SJSA1 (cell line): ENCODE measurements at places on chromosomes 16 and 17. TPM values are rescaled to one million over a fixed set of nuclear protein-coding genes. Genes with fewer than 3 reads are reported as not detected.

Gene HS3ST2
- total RNA-seq: not detected in 2 replicates

- peak; percentile 55 for DNase-seq
Observed at GRCh38 chr16:31880322-31880979, 6.8 kb downstream of the ZNF267 start.

- DNase-seq: no peak
Observed at GRCh38 chr17:4579678-4580077, 4.7 kb upstream of the SMTNL2 start.

GRCh38 chr17:36144981-36145729 lies 31.3 kb downstream of the TBC1D3B start:
- no peak for DNase-seq

- DNase-seq: no peak
Observed at GRCh38 chr16:495127-495748, 32.3 kb upstream of the CAPN15 start.

GRCh38 chr17:34511931-34512330 lies 67.5 kb upstream of the TMEM132E start:
- DNase-seq: no peak

DNA sequence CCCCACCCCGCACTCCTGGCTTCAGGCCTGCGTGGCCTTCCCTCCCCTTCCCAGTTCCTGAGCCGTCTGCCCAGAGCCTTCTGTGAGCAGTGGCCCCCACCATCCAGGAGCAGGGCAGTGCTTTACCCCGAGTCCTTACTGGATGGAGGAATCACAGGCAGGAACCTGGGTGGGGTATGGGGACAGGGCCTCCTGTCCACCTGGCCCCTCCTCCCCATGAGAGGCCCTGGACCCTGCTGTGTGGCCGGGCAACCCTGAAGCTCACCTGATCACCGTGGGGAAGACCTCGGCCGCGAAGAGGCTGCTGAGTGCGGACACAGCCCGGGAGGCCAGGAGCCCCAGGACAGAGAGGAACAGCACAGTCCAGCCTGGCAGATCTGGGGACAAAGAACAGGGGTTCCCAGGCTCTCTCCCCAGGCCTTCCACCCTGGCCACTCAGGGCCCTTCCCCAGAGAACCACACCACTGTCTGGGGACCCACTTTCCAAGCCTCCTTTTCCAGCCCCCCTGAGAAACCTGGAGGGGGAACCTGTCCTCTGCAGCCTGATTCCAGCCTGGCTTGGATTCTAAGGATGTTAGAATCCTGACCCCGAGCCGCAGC lies 3.2 kb downstream of the SLC22A31 start:
- DNase-seq: no peak

DNA sequence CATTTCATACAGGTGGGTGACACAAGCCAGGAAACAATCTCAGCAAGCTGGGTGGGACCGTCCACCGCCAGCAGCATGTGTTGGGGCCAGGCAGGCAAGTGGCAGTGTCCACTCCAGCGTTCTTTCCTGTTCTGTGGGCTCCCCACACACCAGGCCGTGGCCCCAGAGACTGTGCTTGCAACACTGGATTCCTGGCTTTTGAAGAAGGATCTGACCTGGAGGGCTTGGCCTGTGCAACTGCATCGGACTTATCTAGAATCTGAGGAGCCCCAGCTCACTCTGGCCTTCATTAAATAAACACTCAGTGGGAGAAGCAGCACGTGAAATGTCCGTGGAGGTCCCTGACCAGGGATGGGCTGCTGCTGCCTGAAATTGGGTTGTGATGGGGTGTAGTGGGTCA lies 3.2 kb downstream of the KSR1 start:
- no peak for DNase-seq

DNA sequence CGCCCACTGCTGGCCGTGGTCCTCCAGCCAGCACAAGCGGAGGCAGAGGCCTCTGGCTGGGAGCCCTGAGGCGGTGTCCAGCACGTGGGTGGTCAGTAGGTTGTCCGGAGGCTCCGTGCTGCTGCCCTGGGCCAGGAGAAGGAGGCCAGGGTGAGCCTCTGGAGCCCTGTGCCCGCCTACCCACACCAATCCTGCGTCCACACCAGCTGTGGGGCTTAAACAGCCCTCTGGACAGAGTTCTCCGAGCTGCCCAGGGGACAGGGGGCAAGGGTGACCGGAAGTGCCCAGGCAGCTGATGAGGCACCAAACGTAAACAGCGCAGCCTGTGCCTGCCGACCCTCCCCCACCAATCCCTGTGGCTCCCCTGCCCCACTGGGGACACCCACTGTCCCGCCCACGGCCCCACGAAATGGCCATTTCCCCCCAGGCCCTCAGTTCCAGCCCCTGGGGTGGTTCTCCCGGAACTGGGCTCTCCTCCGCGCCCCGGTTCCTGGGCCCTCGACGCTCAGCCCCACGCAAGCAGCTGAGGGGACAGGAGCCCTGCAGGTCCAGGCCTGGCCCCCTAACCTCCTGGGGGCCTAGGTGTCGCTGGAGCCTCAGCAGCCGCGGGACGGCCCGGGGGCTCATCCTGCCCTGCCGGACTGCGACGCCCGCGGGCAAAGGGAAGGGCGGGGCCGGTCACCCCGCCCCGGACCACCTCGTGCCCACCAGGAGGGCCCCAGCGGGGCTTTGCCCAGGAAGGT lies 27.9 kb upstream of the DBNDD1 start:
- DNase-seq: peak; percentile 81

DNA sequence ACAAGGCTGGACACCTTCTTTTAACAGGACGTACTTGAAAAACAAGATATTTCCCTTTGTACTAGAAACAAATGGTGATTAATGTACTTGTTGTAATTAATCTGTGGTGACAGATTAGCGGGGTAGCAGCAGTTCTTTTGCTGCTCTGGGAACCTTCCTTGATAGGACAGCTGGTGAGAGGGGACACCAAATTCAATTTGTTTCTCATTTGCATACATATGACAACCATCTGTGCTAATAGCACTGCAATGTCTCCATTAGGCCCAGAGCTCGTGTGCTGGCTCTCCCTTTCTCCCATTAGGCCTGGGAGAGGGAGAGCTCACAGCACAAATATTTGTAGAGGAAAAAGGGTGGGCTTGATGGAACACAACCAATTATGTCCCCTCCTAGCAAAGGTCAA lies 221.0 kb upstream of the HS3ST3A1 start:
- DNase-seq: no peak

Gene IGSF6
- total RNA-seq: not detected in 2 replicates

Gene TEKT3
- total RNA-seq: 1.0 TPM in 1 of 2 replicates, not detected in the other

- no peak for DNase-seq
Observed at GRCh38 chr16:2952679-2953078, 11.4 kb upstream of the KREMEN2 start.

Gene JPT1
- total RNA-seq: 340 and 870 TPM in 2 replicates

- DNase-seq: peak; percentile 92
Observed at GRCh38 chr17:82408288-82408937, 9.7 kb upstream of the HEXD start.

Gene CBX2
- total RNA-seq: 13.6 and 16.7 TPM in 2 replicates

DNA sequence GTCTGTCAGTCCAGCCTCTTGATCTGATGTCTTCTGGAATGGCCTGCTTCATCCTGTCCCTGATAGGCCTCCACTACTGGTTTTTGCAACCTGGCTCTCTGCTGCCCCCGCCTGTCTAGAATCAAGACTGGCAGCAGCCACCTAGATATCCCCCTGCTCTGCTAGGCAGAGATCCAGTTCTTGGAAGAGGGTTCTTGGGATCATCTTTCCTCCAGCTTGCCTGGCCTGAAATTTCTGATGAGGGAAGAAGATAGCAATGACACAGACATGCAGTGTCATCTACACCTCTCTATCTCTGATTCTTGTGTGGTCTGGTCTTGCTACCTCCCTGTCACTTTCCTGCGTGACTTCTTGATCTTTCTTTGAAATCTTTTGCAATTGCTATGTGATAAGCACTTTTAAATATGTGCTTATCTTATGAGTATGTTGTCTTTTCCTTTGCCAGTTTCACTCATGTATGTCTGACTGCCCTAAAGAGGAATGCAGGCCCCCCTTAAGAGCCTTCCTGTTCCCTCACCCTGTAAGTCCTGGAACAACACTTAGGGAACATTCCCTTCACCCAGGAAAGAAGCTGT lies 20.3 kb upstream of the NFATC3 start:
- DNase-seq: peak; percentile 92

- no peak for DNase-seq
Observed at GRCh38 chr16:68645494-68646388, 631 bp downstream of the CDH3 start.

DNA sequence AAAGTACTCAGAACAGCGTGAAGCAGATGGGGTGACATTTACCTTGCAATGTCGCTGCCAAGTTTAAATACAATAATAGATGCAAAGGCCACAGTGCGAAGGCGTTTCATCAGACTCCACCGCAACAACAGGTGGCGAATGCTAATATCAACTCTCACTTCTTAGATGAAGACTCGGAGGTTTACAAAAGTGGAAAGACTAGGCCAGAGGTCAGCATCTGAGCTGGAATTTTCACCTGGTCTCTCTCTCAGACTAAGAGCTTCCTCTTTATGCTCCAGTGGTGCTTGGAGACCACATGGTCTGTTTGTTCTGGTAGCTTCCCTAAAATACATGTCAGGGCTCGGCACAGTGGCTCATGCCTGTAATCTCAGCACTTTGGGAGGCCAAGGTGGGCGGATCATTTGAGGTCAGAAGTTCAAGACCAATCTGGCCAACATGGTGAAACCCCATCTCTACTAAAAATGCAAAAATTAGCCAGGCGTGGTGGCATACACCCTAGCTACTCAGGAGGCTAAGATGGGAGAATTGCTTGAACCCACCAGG lies 169.1 kb downstream of the XYLT1 start:
- no peak for DNase-seq

DNA sequence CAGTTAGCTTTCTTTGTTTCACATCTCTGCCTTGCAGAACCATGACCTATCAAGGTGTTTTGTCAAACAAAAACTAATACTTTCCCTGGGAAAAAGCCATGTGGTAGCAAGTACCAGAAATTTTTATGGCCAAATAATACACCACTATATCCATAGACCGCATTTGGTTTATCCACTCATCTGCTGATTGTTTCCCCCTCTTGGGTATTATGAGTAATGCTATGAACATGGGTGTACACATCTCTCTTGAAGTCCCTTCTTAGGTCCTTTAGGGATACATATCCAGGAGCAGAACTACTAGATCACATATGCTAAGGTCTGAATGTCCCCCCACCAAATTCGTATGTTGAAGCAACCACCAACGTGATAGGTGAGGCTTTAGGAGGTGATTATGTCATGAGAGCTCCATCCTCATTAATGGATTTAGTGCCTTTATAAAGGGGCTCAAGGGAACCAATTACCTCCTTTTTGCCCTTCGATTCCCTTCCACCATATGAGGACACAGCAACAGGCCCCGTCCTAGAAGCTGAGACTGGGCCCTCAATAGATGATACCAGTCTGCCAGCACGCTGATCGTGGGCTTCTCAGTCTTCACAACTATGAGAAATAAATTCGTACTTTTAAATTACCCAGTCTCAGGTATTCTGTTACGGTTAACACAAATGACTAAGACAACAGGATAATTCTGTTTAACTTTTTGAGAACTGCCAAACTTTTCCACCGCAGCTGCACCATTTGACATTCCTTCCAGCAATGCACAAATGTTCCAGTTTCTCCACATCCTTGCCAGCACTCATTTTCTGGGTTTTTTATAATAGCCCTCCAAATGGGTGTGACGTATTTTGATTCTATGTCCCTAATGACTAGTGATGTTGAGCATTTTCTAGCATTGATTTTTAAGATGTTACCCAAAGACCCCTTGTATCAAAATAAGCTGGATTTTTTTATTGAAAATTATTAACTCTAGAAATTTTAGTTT lies 30.0 kb downstream of the SIAH1 start:
- no peak for DNase-seq

GRCh38 chr16:79171931-79172705 lies 428.4 kb downstream of the MAF start:
- no peak for DNase-seq

DNA sequence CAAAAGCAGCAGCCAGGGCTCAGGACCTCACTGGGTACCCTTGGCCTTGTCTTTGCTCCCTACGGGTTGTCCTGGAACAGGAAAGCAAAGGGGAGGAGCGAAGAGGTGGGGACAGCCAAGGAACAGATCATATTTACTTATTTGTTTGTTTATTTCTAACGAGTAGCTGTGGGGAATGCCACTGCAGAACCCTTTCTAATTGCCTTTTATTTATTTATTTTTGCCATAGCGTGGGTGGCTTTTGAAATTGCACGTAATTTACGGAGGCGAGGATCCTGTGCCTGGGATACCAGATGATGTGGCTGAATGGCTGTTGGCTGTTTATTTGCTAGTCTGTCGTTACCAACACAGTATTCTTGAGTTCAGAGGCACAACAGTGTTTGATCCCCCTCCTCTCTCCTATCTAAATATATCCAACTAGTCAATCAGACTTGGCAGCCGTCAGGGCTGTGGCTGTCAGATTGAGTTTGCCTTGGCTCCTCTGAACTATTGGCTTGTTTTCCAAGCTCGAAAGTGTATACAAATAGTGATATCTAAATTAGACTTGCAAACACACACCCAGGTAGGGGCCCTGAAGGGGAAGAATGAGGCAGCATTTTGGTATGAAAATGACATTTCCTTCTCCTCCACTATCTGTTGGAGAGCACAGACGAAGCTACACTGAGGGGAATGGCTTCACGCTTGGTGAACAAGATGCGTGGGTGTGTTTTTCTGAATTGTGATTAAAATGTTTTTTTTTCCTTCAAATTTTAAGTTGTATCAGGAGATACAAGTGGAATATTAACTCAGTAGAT lies 110.4 kb downstream of the MSI2 start:
- DNase-seq: no peak

Gene CES5A
- not detected in 2 replicates for total RNA-seq

Gene TRAPPC1
- total RNA-seq: 30.3 and 48.4 TPM in 2 replicates

DNA sequence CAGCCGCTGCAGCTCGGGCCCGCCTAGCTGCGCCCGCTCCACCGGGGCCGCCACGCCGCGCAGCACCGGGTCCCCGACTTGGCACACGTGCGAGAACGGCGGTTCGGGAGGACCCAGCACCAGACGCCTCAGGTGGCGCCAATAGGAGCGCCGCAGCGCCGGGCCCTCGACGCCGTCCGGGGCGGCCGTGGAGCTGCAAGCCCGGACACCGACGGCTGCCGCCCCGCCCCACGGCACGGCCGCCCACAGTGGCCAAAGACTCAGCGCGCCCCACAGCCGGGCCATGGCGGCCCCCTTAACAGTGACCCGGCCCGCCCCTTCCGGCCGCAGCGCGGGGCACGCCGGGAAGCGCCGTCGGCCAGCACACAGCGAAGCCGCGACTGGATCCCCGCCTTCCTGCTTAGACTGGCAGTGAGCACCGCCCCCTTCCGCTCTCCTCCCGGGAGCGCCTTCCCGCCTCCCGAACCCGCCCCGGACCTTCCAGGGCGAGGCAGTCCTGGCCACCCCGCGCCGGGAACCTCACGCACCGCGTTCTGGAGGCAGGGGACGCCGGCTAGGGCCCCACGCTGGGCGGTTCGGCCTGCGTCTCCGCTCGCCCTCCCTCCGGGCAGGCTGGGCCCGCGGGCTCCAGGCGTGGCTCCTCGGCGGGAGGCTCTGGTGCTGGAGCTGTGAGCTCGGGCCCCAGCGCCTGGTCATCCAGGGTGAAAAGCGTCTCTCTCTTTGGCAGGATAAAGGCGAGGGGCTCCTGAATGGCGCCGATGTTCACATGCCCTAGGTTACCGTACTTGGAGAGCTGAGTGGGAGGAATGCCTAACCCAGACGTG lies at the start of gene PDF:
TSS of gene PDF (minus strand) at position 303 of the 824 bp plus-strand sequence. CDS start at position 285, 18 bp downstream.
- peak; percentile 93 for DNase-seq
